ENCODE measurements at places on chromosomes 4 and X. TPM values are rescaled to one million over a fixed set of nuclear protein-coding genes. Genes with fewer than 3 reads are reported as not detected.

The DCHS2 gene
- total RNA-seq = 0.89 TPM

GRCh38 chr4:101801958-101802357, 11.4 kb downstream of the BANK1 start:
- no peaks in the 10 kb centered on the region for H3K27me3 ChIP-seq
- no peaks in the 10 kb centered on the region for H3K36me3 ChIP-seq
- no peak for DNase-seq
- no peak overlapping the region for H3K4me3 ChIP-seq

DNA sequence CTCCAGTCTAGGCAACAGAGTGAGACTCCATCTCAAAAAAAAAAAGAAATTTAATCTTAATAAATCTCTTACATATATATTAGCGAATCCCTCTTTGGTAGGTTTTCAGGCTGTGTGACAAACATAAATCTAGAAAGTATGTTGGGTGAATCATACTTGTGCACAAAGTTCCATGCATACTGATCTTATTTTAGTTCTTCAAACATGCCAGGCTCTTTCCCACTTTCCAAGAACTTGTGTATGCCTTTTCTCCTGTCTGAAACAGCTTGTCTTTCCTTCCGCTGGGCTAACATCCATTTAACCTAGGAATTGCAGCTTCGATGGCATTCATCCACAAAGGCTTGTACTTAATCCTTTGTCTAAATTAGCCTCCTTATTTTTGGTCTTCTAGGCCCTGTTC, 156.6 kb upstream of the CASK start:
- no peaks in the 10 kb centered on the region for H3K4me1 ChIP-seq
- no peaks in the 10 kb centered on the region for H3K36me3 ChIP-seq
- H3K27me3 ChIP-seq = no peaks in the 10 kb centered on the region
- no peak for DNase-seq
- no peak overlapping the region for H3K27ac ChIP-seq

The CFP gene
- total RNA-seq = 10.5 TPM

DNA sequence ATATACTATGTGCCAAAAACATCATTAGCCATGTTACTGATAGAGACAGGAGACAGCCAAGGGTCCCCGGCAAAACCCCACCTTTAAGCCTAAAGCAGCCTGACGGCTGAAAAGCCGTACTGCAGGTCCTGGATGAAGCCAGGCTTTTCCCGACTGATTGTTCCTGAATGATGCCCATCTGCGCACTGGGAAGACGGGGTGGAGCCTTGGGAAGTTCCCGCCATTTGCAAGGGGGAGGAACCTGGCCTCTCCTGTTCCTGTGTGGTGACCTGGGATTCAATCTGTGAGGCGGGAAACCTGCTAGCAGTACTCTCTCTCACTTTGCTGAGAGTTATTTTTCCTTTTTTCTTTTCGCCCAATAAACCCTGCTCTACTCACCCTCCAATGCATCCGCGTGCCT, 15.1 kb upstream of the CAMK2D start:
- no peaks in the 10 kb centered on the region for H3K36me3 ChIP-seq
- no peak overlapping the region for H3K27ac ChIP-seq
- no peaks in the 10 kb centered on the region for H3K27me3 ChIP-seq
- H3K4me1 ChIP-seq = no peaks in the 10 kb centered on the region
- no peak overlapping the region for H3K4me3 ChIP-seq

DNA sequence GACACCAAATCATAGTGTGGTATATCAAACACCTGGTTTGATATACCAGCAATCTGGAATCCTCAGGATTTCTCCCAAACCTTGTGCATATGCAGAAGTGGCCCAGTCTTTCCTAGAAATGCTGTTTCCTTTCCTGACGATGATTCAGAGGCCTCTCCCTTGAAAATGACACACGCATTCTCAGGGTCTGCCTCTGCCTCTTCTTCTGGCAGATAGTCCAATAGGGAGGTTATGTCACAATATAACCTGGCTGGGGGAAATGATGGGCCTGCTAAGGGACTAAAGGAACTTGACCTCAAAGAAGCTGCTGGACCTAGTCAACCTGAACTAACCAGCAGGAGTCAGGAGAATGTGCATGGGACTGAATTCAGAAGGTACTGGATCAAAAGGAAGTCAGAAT, 435.2 kb downstream of the IDS start:
- no peak overlapping the region for H3K4me3 ChIP-seq
- DNase-seq = no peak
- H3K4me1 ChIP-seq = no peaks in the 10 kb centered on the region
- no peaks in the 10 kb centered on the region for H3K36me3 ChIP-seq
- no peak overlapping the region for H3K27ac ChIP-seq
- H3K27me3 ChIP-seq = no peaks in the 10 kb centered on the region

The DGKK gene
- 0.13 TPM for total RNA-seq

DNA sequence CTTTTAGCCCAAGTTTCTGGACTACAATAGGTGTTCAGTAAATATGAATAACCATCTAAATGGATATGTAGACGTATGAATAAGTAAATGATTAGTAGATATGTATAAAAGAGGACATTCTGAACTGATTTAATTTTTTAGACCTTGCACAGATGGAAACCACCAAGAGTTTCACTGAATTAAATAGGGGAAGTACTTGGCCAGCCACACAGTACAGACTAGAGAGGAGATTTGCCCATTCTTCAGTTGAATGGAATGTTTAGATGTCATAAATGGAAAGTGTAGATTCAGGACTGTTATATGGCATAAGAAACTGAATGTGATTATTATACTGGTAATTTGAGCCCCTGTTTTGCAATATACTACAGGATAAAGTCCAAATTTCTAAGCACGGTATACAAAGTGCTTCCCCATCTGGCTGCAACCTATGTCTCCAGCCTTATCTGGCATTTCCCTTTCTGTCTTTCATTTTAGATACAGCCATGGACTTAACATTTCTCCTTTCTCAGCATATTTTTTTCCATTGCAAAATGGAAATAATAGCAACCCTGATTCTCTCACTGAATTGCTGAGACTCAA, 137.8 kb upstream of the HS3ST1 start:
- no peak overlapping the region for H3K27ac ChIP-seq
- no peak for DNase-seq
- no peak overlapping the region for H3K4me3 ChIP-seq
- H3K36me3 ChIP-seq = no peaks in the 10 kb centered on the region
- no peaks in the 10 kb centered on the region for H3K27me3 ChIP-seq

DNA sequence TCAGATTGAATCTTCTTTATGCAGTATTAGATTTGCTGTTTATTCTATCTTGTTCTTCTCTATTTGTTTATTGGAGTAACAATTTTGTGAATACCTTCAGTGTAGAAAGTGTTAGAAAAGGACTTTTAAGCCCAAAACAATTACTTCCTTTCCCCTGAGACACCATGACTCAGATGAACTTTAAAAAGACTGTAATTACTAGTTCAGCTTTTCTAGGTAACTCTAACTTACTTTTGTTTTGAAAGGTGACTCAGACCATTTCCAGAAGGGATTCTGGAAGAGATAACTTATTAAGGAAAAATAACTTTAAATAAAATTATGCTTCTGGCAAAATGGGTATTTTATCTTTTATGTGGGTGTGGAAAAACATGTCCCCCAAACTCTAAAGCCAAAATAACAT, 561.5 kb upstream of the PCDH10 start:
- no peak overlapping the region for H3K4me3 ChIP-seq
- no peak for DNase-seq
- H3K36me3 ChIP-seq = no peaks in the 10 kb centered on the region

DNA sequence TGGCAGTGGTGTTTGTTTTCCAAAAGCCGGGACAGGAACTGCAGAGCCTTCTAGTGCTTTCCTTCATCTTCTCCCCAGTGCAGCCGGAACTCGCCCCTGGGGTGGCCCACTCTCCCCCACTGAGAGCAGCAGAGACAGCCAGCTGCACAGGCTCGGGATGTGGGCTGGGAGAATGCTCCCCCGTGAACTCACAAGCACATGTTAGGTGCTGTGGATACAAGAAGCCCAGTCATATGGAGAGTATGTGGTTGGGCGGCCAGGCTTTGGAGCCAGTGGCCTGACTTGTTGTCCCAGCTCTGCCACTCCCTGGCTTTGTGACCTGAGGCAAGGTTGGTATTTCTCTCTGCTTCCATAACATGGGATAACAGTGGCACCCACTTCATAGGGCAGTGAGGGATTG, 9.4 kb upstream of the KIAA0232 start:
- DNase-seq = peak; percentile 42
- no peaks in the 10 kb centered on the region for H3K4me1 ChIP-seq
- no peaks in the 10 kb centered on the region for H3K36me3 ChIP-seq
- H3K27me3 ChIP-seq = no peaks in the 10 kb centered on the region
- no peak overlapping the region for H3K4me3 ChIP-seq
- no peak overlapping the region for H3K27ac ChIP-seq

DNA sequence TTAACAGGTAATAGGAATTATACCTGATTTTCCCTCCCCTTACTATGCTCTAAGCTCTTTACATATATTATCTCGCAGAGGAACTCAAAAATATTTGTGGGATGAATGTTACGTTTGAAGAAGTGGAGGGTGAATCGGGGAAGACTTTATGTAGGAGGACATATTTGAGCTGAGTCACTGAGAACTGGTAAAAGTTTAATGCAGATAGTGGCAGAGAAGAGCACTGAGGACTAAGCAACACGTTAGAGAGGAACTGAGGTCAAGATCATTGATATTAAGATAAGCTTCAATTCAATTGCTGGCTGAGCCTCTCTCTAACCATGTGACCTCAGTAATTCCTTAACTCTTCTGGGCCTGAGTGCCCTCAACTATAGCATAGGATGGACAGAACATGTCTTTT, 26.4 kb upstream of the ELOVL6 start:
- no peaks in the 10 kb centered on the region for H3K36me3 ChIP-seq
- no peak overlapping the region for H3K27ac ChIP-seq
- H3K4me3 ChIP-seq = no peak overlapping the region
- no peaks in the 10 kb centered on the region for H3K4me1 ChIP-seq
